ENCODE measurements at places on chromosomes 7 and 10.
A peak's percentile ranks its signal among the peaks of the same experiment; 100 is the strongest.

DNA sequence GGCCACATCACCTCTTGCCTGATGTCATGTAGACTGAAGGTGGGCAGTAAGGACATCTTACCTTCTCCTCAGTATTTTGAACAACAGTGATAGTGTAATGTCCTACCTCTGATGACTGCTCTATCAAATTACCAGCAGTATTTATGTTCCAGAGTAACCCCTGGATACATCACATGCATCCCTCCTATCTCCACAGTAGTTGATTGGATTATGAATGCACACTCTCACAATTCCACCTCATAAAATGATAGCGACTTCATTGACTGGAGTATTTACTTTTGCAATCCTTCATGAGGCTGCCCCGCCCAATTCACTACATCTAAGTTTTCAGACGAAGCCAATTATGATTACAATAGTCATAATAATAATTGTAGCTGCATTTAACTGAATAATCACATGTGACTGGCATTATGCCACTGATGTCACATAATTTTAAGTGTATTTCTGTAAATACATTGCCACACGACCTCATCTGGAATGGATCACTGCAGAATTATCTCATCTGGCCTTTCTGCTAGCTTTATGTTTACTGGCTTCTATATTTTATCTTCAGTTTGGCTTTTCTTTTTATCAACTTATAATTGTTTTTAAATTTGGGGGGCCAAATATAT is 268.9 kb downstream of the SLC25A13 start:
- no peak for DNase-seq

GRCh38 chr10:95325863-95326262 is 35.1 kb upstream of the PDLIM1 start:
- no peak for DNase-seq

DNA sequence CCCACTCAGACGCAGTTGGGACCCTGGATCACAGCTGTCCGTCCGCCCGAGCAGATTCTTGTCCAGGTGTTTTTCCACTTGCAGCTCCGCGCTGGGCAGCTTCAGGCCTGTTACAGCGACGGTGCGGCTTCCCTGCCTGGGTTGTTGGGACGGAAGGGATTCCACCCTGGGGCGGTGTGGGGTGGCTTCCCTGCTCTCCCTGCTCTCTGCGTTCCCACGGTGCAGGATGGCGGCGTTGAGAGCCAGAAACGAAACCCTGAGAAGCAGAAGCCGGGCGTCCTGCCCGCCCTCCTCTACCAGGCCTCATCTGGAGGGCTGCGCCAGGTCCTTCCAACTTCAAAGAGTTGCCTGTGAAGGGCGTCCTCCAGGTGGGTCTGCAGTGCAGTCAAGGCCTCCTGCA is 194.4 kb downstream of the ADARB2 start:
- DNase-seq = no peak

GRCh38 chr10:111298031-111298430 is 221.2 kb downstream of the ADRA2A start:
- DNase-seq = no peak

GRCh38 chr10:110827875-110828274 is 43.9 kb upstream of the PDCD4 start:
- DNase-seq = no peak

- DNase-seq = no peak
Observed at GRCh38 chr10:97548828-97549455, 23.6 kb upstream of the ANKRD2 start.

DNA sequence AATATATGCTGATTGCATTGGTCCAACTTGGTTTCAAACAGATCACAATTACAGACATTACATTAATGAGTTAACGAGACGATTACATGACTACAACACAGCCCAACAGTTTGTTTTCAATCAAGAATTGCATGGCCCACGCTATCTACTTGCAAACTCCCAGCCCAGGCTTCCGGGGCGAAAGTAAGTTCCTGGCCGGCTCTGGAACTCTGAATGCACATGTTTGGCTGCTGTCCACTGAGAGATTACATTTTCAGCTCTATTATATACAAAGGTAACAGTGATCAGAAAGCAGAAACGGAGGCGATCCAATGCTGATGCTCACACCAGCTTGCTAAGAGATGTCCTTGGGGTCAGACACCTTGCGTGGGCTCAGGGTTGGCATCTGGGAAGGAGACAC is 206.3 kb downstream of the FANK1 start:
- DNase-seq = no peak

DNA sequence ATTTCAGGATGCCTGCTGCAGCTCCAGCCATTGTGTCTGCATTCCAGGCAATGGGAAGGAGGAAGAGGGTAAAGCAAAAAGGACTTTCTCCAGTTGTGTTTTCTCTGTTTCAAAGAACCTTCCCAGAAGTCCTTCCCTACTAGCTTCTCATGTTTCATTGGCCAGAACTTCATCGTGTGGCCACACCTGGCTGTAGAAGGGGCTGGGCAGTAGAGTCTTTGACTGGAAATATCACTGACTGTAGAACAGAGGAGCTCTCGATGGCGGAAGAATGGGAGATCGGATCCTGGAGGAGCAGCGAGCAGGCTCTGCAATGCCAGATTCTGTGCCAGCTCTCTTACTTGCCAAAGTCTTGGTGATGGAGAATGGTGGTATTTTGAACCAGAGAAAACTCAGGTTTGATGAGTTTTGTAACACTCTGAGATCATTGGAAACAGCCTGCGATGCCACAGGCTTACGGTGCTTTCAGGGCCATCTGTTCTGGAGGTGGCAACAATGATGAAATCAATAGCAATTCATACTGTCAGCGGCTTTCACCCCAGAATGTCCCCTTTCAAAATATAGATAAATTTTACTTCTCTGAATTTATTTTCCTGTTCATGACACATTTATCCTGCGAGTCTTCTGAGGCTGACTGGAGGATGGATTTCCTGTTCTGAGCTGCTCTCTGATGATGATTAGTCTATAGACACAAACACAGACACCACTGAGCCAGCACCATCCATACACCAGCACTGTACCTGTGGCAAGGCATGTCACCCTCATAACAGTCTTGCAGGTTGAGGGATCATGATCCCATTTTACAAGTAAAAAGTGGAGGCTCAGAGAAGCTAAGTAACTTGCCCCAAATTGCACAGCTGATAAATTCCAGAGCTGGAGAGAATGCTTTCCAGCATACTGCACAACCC is 204.2 kb downstream of the EMX2 start:
- DNase-seq = no peak

- no peak for DNase-seq
Observed at GRCh38 chr10:117170244-117170643, 27.0 kb upstream of the KCNK18 start.

GRCh38 chr7:139734395-139734794 is 43.4 kb downstream of the HIPK2 start:
- no peak for DNase-seq

DNA sequence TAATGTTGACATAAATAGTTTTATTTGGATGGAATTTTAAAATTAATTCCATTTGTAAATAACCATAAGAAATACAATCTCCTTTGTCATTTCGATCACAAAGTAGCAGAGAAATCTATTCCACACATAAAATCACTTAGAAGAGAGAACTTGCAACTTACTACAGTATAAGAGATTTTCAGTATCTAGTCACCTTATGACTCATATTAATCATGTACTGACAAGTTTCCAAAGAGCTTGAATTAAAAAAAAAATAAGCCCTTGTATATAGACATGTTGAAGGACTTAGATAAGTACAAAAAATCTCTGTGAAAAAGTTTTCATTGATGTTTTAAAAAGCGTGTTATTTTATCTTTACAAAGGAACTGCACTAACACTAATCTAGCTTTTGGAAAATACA is 207.1 kb upstream of the ETV1 start:
- no peak for DNase-seq

DNA sequence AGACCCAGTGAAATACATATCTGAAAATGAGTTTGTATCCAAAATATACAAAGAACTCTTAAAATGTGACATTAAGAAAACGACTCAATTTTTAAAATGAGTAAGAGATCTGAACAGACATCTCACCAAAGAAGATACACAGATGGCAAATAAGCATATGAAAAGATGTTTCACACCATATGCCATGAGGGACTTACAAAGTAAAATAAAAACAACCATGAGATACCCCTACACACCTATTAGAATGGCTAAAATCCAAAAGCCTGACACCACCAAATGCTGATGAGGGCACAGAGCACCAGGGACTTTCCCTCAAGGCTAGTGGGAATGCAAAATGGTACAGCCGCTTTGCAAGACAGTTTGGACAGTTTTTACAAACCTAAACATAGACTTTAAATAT is 27.9 kb downstream of the GFRA1 start:
- DNase-seq = no peak

GRCh38 chr10:127216786-127217185 is 20.4 kb upstream of the INSYN2A start:
- no peak for DNase-seq

GRCh38 chr7:123242467-123243092 is 42.8 kb upstream of the SLC13A1 start:
- no peak for DNase-seq

DNA sequence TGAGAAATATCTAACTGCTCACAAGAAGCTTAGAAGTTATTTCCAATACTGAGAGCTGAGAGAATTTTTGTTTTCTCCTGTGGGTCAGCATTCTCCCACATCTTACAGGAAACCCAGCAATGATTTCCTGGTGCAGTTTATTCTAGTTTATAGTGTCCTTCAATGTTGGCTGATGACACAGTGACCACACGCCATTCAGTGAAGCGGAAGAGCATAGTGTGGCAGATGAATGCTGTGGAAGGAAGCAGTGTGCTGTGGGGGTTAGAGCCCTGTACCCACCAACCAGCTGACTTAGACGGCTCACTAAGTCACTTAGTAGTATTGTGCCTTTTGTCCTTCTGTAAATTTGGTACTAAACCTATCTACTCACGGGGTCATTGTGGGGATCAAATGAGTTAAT is 1.4 kb upstream of the TMEM26 start:
- no peak for DNase-seq

DNA sequence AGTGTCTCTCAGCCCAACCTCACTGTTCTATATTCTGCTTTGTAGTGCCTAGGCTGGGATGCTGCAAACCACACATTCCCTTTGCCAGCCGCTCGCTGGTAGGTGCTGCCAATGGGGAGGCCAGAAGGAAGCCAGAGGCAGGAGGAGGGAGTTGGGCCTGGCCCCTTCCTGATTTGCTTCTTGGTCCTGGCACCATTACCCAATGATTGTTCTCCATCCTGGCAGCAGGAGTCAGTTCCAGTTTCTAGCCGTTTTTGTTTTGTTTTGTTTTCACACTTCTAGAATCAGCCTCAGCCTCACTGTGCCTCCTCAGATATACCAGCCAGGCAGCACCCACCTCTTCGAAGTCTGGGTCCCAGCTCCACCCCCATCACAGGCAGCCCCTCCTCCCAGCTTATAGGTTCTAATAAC is 27.4 kb upstream of the LOXL4 start:
- no peak for DNase-seq

DNA sequence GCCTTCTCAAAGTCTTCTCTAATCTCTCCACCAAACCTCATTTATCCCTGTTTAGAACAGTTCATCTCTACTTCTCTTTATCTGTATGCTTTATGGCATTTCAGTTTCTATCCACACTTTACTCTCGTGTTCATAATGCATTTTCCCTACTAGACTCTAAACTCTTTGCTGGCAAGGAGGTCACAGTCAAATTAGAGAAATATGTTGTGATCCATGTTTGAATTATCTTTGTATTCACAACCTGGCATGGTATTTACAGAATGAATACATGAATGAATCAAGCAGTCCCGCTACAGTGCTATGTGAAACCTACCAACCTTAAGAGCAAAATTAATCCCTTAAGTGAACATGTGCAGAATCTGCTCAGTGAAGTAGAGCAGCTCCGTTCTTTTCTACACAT is 12.8 kb upstream of the YAE1 start:
- DNase-seq = no peak

GRCh38 chr7:36474283-36475010 is 84.8 kb downstream of the ANLN start:
- DNase-seq = no peak

DNA sequence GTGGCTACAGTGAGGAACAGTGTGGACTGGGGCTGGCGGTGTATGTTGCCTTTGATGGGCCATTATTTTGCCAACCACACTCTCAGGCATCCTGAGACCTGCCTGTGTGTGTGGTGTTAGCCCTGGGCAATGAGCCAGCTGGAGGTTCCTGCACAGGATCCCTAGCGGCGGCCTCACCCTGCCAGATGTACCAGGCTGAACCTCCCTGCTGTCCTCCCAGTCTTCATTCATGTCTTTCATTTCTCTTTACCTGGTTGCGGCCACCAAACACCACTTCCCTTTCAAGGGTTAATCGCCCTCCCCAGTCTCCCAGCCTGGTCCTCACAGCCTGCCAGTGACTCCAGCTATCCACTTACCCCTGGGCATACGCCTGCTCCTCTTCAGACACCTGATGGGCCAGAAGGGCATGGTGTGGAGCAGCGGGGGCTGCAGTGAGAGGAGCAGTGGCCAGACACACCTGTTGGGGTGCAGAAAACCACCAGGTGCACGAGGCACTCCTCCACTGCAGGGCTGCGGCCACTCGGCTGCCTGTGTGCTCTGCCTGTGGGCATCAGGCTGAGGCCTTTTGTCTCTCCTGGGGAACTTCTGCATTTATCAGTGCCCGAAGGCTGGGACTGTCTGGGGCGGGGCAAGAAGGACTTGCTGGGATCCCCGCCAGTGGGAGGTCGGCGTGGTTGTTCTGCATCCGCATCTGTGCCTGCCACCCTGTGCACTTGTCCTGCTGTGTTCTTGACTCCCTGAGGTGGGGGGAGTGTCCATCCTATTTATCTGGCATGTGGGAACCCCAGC is 111.6 kb downstream of the ARHGAP22 start:
- DNase-seq = no peak

DNA sequence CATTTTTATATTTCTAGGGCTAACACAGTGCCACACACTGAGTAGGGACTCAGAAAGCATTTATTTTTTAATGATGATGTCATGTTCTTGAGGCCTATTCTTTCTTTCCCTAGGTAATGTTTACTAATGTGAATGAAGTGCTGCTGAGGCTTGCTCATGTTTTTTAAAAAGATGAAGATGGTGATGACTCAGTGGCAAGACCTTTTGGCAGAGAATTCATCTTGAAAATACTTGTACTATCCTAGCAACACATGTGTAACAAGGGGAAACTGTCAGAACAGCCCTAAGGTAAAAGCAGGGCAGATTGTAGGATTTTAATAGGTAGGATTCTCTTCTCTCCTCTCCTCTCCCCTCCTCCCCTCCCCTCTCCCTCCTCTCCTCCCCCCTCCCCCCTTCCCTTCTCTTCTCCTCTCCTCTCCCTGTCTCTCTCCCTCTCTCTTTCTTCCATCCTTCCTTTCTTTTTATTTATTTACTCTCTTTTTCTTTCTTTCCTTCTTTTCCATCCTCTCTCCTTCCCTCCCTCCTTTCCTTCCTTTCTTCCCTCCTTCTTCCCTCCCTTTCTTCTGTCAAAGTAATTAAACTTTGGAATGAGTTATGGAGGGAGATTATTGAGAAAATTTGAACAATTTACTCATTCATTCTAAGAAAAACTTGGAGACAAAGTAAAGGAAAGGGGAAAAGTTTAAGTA is 75.3 kb downstream of the ZNF92 start:
- no peak for DNase-seq

- DNase-seq = peak; percentile 11
Observed at GRCh38 chr7:144834641-144835144, 1.2 kb downstream of the TPK1 start.
